ENCODE measurements at places on chromosomes 5 and 9.

- DNase-seq: no peak
These were observed 80.5 kb downstream of the SLC1A3 start for GRCh38 chr5:36686881-36687280.

- peak; percentile 22 for DNase-seq
These were observed 73.4 kb upstream of the PPARGC1B start for GRCh38 chr5:149656576-149657182.

DNA sequence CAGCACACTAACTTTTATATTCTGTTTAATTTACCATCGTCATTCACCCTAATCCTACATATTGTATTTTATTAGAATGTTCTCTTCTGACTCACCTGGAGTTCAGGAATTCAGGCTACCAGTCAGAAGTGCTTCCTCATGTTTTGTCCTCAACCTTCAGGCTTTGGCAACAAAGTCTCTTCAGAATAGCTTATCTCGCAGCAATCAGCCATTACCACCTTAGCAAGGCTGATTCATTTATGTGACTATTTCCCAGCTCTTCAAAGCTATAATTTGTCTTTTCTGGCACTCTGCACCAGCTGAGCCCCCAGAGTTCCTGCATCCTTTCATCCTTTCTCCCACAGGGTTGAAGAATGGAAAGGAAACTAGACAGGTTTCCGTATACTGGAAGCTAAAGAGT lies 365.5 kb upstream of the CDH18 start:
- no peak for DNase-seq

DNA sequence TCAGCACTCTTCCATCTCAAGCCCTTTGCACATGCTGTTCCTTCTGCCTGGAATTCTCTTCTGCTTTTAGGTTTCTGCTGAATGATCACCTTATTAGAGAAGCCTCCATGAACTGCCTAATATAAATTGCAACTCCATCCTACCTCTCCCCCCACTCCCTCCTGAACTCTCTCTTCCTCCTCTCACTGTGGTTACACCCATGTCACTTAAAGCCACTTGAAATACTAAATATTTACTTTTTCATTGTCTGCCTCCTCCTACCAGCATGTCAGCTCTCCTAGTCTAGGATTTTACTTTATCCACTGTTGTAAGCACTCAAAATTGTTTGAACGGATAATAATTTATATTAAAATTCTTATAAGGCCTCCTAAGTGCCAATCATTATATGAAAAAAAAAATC lies 43.8 kb downstream of the ACTL7B start:
- DNase-seq: no peak

DNA sequence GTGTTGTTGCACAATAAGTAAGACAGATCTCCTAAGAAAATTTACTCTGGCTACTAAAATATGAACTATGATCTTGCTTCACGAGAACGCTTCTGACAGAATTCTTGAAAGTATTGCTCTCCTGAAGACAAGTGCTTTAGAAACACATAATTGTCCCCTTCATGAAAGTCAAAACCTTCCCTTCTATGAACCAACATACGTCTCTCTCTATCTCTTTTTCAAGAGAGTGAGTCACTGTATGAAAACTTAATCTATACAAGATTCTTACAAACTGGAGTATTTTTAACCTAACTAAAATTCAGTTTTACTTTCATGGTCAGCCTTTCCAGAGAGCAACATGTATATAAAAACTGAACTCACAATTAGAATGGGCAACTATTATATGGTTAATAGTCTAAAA lies 688.0 kb upstream of the CTNND2 start:
- DNase-seq: no peak

- DNase-seq: no peak
These were observed 26.4 kb downstream of the IL9 start for GRCh38 chr5:135869276-135869675.

GRCh38 chr9:137366891-137367381 lies 56.0 kb downstream of the EXD3 start:
- DNase-seq: no peak

GRCh38 chr5:150356575-150357294 lies 762 bp upstream of the TCOF1 start:
- DNase-seq: no peak

DNA sequence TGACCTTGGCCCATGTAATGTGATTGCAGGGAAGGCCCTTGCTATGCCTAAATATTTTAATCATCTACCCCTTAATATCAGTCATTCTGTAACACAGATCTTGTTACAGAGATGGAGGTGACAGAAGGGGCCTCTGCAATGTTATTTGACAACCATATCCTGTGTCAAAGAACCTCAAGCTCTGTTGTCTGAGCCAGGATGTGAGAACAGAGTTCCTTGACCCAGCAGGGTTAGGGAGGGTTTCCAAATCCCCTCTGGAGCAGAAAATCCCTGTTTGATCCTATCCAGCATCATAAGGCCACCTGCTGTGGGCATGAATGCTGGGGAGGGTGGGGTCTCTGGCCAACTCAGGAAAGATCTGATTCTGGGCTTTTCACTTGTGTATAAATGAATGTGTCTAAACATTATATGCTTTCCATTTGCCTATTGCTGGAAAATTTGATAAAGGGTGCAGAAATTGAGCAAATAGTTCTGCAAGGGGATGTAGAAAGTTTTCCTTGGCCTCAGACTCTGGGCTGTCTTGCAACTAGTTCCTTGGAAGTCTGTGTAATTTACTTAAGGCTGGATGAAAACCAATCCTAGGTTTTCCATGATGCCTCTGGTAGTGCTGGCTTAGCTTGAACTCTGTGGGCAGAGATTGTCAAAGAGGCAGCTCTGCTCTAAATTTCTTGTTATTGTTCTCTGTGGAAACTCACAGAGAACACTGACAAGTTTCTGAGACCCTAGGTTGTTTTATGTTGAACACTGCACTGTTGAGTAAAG lies 71.0 kb downstream of the PGM5 start:
- no peak for DNase-seq

DNA sequence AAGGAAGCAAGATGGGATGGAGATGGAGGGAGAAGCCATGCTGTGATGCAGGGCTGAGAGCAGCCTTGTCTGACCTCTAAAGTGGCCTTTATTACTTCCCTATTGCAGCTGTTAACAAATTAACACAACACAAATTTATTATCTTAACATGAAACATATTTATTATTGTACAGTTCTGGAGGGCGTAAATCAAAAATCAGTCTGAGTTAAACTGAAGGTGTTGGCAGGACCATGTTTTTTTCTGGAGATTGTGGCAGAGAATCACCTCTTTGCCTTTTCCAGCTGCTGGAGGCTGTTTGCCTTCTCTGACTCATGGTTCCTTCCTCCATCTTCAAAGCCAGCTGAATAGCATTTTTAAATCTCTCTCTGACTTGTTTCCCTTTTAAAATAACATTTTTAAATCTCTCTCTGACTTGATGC lies 7.2 kb upstream of the MCC start:
- DNase-seq: no peak

- no peak for DNase-seq
These were observed 16.5 kb downstream of the RICTOR start for GRCh38 chr5:39057734-39058133.

- DNase-seq: no peak
These were observed 1176.3 kb downstream of the CDH18 start for GRCh38 chr5:18811661-18812060.

DNA sequence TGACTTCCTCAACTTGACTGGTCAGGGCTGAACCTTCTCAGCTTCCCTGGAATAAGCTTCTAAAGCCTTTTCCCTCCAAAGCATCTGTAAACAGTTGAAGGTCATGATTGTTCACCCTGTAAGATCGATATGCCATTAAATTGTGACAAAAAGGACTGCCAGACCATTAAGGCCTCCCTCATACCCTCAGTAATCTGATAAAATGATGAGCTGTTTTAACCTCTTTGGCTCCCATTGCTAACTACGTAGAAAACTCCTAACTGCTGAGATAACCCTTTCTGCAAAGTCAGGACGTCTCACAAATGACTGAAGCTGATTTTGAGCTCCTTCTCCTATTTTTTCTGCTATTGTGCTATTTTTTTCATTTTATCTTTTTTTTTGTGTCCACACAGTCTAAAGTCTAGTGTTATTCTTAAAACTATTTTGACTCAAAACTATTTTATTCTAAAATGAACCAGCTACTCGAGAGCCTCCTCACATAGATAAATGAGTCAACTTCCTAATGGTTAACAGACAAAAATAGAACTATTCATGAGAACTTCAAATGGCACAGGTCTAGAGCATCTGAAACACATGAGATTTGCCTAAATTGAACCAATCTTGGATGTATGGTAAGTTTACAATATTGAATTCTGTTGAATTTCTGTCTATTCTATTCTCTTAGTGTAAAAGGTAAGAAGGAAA lies 395.6 kb upstream of the TLE4 start:
- DNase-seq: no peak

DNA sequence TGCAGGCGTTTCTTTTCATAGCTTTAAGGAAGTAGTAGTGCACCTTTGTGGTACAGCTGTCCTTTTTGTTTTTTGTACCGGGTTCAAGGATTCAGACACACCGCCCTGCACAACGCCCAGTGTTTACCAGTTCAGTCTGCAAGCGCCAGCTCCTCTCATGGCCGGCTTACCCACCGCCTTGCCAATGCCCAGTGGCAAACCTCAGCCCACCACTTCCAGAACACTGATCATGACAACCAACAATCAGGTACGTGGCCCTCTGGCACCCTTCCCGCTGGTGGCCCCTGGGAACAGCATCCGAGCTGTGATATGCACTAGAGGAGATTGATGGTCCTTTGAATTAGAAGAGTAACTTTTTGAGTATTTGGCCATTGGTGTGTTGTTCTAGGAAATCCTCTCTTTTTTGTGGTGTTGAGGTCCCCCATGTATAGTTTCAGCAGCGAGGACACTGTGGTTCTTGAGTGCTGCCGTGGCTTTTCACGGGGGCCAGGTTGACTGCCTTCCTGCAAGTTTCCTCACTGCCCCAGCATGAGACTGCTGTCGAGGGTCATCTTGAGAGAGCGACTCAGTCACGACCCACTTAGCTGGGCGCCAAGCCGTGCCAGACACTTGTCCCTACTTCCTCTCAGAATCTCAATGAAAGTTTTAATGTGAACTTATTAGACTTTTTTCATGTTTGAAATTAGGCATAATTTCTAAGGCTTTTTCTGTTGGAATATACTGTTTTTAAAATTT lies 37.9 kb downstream of the TENT4A start:
- no peak for DNase-seq

DNA sequence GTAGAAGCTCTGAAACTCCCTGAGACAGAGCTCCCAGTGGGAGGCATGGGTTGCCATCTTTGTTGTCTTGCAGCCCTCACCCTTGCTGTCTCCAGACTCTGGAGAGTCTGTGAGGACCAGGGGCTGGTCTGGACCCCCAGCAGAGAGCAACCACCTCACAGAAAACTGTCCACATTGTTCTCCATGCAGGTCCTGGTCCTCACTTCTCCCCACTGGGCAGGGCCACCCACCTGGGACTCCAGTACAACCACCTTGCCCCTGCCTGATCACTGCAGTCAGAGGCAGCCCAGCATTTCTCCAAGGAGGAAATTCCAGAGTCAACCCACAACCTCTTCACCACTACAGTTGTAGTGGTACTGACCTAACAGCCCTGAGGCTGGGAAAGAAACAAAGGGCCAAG lies 285.6 kb upstream of the RPS23 start:
- no peak for DNase-seq
